Right ventricle myocardium inferior (tissue), 1 donor: ENCODE measurements at places on chromosomes 6 and 20. TPM values are rescaled to one million over a fixed set of nuclear protein-coding genes. Genes with fewer than 3 reads are reported as not detected.

KLC4 gene
- 30.0 TPM for total RNA-seq

MEI4 gene
- total RNA-seq = 0.65 TPM

GGTLC1 gene
- not detected for total RNA-seq

C6orf118 gene
- total RNA-seq = not detected

HSPA1L gene
- 1.6 TPM for total RNA-seq

HEY2 gene
- 57.5 TPM for total RNA-seq

TRPC4AP gene
- 35.3 TPM for total RNA-seq

TMEM244 gene
- not detected for total RNA-seq

RFX6 gene
- total RNA-seq = not detected

NINL gene
- 7.8 TPM for total RNA-seq
